CD4-positive, alpha-beta T cell treated with Interleukin-21 for 1 hour (primary cell): ENCODE measurements at places on chromosomes 4 and X.
A peak's percentile ranks its signal among the peaks of the same experiment; 100 is the strongest.

GRCh38 chr4:140641789-140642439 is 73.2 kb upstream of the UCP1 start:
- DNase-seq: no peak

GRCh38 chr4:24781999-24782745 is 13.2 kb upstream of the SOD3 start:
- no peak for DNase-seq

GRCh38 chr4:3354455-3354811 is 61.6 kb downstream of the RGS12 start:
- no peak for DNase-seq

GRCh38 chr4:105145903-105146275 is 787 bp upstream of the TET2 start:
- peak; percentile 31 for DNase-seq

GRCh38 chr4:123443401-123444289 is 47.0 kb downstream of the SPRY1 start:
- no peak for DNase-seq

- no peak for DNase-seq
Observed at GRCh38 chr4:3316146-3316545, 23.3 kb downstream of the RGS12 start.

DNA sequence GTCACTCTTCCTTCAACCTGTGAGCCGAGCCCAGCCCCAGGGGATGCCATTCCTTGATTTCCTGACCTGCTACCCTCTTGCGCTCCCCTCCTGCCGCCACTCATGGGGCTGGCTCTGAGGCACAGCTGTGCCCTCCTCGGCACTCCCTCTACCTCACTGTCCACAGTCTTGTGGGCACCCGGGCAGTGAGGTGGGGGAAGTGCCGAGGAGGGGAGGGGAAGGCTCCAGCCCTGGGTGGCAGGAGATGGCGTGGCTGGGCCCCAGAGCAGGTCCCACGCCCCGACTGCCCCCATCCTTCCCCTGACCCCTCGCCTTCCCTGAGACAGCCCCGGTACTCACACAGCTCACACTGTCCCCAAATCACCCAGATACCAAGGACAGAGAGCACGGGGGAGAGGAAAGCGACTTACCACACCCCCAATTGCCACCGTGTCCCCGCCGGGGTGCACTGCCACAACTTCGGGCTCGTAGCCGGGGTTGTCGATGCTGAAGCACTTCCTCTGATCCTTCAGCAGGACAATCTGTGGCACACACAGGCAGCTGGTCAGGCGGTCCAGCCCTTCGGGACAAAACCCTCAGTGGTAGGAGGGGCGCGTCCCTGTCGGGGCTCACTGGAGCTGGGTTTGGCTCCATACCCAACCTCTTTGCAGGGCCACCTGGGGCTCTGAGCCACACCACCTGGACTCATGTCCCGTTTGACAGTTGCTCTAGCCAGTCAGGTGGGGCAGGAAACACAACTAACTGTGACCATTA is 37.9 kb downstream of the WDR1 start:
- DNase-seq: no peak

DNA sequence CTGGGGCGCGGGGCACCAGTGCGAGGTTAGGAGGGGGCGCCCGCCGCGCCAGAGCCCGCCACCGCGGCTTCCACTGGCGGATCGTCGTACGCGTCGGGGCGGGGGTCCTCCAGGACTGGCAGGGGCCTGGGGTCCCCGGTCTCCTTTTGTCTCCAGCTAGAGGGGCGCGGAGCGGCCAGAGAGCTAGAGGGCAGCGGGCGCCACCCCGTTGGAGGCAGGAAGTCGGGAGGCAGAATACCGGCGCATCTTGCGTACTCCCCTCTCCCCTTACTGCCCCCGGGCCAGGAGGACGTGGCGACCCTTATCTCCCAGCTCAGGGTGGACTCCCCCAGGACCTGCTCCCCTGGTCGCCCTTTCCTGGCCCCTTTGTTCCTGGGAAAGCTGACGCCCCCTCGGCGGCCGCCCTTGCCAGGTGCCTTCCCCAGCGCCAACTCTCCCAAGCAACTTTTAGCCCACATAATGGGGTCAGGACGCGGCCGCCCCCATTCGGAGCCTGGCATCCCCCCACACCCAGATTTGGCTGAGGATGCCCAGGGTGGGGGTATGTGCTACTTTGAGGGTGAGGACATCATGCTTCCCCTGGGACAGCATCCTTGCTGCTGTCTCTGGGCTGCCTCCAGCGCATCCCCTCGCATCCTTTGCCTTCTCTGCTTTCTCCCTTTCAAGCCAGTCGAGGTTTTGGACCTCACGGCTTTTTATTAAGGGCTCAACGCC is 933 bp downstream of the CNKSR2 start:
- no peak for DNase-seq

- DNase-seq: no peak
Observed at GRCh38 chr4:105894660-105895582, at the start of gene NPNT. TSS of gene NPNT (plus strand) at chr4:105895471. CDS start at chr4:105895653, 182 bp downstream.

DNA sequence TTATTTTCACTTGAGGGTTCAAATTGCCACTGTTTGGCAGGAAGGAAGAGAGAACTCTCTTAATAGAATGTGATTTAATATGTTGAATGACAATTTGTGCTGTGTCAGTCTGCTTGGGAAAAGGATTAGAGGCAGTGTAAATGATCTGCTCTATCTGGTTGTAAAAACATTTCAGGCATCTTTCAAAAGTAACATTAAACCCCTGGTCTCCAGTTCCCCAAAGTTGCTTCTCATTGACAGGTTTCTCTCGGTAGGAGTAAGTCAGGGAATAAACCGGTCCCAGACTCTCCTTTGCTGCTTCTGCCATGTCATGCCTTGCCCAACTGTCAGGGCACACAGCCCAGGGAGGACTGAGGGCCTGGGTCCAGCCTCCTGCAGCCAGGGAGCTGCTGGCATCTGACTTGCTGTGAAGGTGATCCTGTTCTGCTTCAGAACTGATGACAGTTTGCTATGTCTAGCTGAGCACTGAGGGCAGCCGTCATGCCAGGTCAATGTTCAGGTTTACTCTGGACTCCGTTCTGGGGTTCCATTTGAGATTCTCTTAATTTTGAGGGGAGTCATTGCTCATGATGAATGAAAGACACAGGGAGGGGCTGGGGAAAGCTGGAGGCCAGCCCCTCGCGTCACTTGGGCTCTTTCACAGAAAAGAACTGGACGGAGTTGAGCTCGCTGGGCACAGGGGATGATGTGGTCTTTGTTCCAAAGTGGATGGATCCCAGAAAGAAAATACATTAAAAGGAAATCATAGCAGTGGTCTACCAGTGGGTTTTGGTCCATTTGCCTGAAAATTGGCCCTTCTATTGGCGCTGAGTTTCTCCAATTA is 312.4 kb downstream of the ARHGAP10 start:
- DNase-seq: no peak

DNA sequence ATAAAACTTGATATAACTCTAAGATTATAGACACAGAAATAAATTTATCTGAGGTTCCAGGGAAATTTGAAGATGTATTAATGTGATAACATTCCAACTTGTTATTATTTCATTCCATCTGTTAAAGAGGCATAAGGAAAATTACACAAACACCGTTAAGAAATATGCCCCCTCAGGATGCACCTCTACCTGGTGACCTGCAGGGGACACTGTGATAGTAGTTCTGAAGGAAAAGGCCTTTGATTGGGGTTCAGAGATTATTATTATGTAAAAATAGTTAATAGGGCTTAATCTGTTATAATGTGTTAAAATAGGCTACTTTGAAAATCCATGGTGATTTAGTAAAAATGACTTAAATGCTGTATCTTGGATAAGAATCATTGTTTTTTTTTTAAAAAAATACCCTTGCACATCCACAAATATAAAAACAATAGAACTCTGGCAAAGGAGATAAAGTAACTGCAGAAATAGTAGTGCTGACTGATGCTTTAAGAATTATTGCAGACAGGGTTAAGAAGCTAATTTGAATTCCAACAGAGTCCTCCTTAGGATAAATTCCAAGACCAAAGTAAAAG is 6.1 kb upstream of the ABRAXAS1 start:
- peak; percentile 51 for DNase-seq

DNA sequence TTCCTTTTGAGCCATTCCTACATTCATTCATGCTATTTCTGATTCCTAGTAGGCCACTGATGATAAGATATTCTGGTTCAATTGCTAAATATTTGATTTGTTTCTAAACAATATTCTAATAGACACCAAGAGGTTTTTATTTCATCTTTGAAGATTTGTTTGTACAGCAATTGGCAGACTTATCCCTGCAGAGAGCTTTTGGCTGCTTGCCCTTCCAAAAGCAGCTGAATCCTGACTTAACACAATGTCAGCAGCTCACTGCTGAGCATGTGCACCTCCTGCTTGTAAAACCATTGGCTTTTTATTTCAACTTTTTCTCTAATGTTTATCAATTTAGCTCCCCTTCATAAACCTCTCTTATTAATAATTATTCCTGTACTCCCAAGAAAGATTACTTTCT is 45.3 kb downstream of the MMRN1 start:
- no peak for DNase-seq

DNA sequence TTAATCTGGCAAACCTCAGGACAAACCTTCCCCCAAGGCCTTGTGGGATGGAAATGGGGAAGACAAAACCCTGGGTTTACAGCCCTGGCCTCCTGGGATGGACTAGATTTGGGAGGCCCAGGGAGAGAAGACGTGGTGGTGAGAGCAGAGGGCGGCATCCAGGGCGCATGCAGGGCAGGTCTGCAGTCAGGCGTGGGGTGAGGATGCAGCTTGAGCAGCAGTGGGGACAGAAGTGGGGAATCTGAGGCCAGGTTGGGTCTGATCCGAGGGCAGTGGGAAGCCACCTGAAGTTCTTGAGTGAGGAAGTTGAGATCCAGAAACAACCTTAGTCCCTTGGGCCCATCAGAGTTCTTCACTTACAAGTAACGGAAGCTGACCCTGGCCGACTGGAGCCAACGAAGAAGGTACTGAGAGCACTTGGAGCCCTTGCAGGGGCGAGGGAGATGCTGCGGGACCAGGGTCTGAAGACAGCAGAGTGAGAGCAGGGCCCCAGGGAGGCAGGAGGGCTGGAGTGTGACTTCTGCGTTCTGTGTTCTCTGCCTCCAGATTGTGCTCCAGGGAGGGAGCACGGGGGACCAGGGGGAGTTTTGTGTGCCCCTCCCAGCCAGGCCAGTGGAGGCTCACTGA is 42.0 kb upstream of the GPR78 start:
- DNase-seq: no peak

- DNase-seq: no peak
Observed at GRCh38 chr4:56689201-56689969, 8.3 kb upstream of the HOPX start.

DNA sequence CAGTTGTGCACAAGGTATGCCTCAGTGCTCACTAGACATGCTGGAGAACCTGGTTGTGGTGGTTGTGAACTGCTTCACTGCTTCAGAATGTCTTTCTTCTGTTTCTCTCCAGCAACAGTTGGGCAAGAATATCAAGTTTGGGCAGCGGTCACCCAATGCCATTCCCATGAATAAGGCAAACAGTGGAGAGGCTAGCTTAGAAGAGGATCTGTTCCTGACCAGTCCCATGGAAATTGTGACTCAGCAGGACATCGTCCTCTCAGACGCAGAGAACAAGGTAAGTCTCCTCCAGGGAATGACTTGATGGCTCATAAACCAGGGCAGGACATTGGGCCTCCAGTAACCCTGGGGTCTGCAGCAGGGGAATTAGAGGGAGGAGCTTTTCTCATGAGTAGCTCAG is 79.9 kb downstream of the AASDH start:
- DNase-seq: no peak

GRCh38 chr4:140689623-140690022 is 66.6 kb downstream of the TBC1D9 start:
- DNase-seq: no peak

DNA sequence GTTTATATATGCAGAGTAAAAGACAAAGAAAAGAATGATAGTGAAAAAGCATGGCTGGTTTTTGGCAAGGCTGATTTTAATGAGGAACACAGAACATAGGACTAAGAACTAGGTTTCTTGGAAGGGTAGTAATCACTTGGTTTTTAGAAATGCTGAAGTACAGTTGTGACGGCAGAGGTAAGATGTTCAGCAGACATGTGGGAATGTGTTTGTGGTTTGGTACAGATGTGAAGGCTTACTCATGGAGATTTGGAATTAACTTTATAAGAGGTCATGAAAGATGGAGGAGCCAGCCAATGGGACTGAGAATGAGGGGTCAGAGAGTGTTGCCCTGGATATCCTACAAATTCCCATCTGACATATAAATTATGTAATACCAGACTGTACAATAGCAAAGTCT is 243.6 kb downstream of the NPFFR2 start:
- no peak for DNase-seq

GRCh38 chr4:126364311-126364911 is 1049.7 kb downstream of the FAT4 start:
- DNase-seq: no peak

GRCh38 chr4:120718979-120719566 is 203.5 kb downstream of the PRDM5 start:
- DNase-seq: peak; percentile 13

- DNase-seq: no peak
Observed at GRCh38 chr4:9804918-9805317, 23.5 kb downstream of the DRD5 start.

- no peak for DNase-seq
Observed at GRCh38 chr4:575281-576141, 584 bp downstream of the TMEM271 start.

GRCh38 chr4:115529126-115529525 is 415.7 kb upstream of the NDST4 start:
- DNase-seq: no peak

GRCh38 chr4:7630568-7631287 is 196.0 kb upstream of the PSAPL1 start:
- no peak for DNase-seq

- no peak for DNase-seq
Observed at GRCh38 chrX:153509592-153509991, 7.8 kb upstream of the ATP2B3 start.

GRCh38 chrX:137427816-137428215 is 138.1 kb upstream of the ZIC3 start:
- no peak for DNase-seq

GRCh38 chr4:153166716-153167501 is 37.3 kb upstream of the TRIM2 start:
- no peak for DNase-seq

- peak; percentile 77 for DNase-seq
Observed at GRCh38 chrX:101415180-101416145, 7.4 kb downstream of the HNRNPH2 start.

GRCh38 chr4:170794525-170794924 is 704.8 kb upstream of the AADAT start:
- DNase-seq: no peak

DNA sequence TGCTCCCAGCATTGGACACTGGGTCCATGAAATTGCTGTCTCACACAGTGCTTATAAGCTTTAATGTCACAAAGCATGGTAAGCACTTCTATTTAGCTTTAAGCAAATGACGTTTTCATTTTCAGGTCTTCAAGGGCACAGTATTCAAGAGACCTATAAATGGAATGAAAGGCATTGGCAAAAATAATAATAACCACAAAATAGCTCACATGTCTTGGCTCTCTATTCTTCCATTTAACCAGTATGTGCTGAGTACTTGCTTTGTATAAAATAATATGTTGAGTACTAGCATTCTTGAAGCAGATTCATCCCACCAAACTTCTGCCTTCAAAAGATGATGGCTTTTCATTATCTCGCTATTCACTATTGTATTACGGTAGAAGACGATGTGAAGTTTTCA is 203.0 kb downstream of the ADAMTS3 start:
- no peak for DNase-seq
